Upper lobe of right lung (tissue), 1 donor: ENCODE measurements at places on chromosomes 16 and 17. TPM values are rescaled to one million over a fixed set of nuclear protein-coding genes. Genes with fewer than 3 reads are reported as not detected.

DNA sequence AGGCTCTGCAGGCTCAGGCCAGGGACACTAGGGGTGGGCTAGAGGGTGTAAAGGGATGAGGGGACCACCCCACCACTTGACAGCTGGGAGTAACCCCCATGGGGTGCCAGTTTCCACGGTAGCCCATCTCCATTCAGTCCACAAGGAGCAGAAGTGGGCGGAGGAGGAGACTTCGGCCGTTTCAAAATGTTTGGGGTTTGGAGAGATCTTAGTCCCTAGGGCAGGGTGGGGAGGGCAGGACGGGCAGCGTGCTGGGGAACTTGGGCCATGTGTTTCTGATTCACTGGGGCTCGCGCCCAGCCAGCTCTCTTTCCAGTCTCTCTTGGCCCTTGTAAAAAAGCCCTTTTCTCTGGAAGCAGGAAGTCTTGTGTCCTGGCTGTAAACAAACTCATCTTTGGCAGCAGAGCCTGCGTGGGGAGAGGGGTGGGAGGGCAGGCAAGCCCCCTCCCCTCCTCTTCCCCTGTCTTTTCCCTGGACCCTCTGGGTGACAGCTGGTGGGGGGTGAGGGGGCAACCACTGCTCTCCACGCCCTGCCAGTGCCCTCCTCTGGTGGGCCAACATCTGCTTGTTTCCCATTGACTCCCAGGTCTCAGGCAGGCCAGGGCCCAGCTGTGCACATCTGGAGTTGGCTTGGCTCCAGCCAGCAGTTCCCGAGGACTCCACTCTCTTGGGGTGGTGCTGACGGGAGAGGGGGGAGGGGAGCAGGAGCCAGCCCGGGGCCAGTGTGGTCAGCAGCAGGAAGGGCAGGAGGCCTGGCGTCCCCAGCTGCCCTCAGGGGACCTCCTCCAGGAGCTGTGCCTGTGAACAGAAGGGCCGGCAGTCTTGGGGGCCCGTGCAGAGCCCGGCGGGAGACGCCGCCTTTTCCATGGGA, 8.1 kb downstream of the CYGB start:
- DNase-seq: peak; percentile 87

DNA sequence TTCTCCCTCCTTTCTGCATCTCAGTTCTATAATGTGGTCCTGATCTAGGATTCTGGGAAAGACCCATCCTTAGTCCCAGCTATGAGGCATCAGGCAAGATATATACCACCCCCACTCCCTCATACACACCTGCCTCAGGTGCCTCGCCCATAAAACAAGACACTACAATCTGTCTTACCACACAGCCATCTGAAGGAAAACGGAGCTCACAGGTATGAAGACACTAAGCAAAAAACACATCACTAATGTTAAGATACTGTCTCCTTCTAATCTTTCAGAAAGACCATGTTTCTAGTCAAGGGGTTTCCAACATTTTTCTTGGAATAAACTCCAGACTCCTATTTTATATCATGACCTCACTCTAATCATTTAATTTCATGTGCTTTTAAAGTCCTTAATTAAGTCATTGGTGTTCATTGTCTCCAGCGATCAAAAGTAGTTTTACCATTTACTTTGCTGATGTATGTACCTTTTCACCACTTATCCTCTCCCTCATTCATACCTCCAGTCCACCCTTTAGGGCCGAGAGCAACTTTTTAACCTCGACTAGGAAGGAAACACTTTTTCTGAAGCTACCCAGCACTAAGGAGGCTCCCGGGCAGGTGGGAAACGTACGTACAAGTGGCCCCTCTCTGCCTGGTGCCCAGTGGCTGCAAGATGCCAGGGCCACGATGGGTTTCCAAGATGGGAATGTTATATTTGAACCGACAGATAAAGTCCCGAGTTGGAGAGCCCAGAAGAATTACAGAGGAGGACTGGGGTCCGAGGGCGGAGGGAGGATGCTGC, 979 bp downstream of the MAP3K14 start:
- no peak for DNase-seq

DNA sequence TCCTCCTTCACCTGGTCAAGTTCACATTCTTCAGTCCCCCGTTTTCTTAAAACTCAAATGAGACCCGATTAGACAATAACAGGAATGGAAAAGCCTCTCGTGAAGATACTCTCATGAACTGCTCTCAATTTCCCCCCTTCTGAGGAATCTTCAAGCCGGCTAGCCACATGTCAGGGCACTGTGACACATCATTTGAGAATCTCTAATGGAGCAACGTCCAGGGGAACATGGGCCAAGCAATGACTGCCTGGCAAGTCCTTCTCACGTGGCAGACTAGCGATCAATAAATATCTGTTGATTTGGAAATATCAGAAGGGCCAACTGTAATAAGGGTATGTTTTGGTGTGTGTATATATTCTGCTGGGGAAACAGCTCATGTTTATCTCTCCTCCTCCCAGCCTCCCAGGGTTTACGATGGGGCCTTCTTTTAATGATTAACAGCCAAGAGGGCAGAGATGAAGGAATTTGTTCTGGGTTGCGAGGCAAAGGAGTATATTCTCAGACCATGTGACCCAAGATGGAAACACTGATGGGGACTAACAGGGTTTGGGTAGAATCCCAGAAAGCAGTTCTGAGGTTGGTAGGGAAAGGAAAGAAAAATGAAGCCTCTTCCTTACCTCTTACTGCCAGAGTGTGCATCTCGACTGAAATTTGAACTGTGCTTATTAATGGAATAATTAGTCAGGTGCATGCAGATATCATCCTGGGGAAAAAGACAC, 21.4 kb downstream of the TTLL6 start:
- no peak for DNase-seq

DNA sequence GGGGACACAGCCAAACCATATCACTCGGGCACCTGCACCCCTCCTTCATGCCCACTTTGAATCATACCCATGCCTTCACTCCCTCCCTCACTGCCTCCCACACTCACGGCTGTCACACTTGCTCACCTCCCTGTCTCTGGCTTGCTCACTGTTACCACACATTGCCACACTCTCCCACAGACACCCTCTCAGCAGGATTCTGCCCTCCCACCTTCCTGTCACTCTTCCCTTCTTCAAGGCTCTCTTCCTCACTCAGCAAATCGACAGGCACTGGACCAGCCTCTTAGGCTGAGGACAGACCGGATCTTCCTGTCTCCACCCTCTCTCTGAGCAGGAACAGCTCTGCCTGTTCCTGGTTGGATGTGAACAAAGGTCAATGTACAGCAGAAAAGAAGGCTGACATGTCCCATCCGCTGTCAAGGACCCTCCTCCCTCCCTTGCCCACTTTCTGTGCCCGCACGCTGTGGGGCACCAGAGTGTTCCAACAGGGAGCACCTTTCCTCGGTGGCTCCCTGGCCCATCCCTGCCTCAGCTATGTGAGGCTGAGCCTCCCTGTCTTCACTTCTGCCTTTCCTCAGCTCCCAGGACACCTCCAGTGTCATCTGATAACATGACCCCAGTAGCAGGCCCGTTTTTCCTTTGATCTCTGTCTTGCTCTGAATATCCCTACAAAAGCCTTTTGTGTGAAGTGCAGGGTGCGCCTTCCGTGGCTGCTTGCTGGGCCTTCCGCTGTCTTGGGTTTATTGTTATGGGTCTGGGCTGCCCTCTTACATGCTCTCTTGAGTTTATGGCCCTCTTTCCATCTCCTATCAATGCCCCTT, 47.0 kb downstream of the CCDC182 start:
- no peak for DNase-seq

- no peak for DNase-seq
Measured at GRCh38 chr17:80892019-80892855, 99.4 kb upstream of the CHMP6 start.

- DNase-seq: no peak
Measured at GRCh38 chr17:10247810-10248209, 49.4 kb upstream of the GAS7 start.

- DNase-seq: no peak
Measured at GRCh38 chr17:31072186-31072585, 22.6 kb upstream of the NF1 start.

DNA sequence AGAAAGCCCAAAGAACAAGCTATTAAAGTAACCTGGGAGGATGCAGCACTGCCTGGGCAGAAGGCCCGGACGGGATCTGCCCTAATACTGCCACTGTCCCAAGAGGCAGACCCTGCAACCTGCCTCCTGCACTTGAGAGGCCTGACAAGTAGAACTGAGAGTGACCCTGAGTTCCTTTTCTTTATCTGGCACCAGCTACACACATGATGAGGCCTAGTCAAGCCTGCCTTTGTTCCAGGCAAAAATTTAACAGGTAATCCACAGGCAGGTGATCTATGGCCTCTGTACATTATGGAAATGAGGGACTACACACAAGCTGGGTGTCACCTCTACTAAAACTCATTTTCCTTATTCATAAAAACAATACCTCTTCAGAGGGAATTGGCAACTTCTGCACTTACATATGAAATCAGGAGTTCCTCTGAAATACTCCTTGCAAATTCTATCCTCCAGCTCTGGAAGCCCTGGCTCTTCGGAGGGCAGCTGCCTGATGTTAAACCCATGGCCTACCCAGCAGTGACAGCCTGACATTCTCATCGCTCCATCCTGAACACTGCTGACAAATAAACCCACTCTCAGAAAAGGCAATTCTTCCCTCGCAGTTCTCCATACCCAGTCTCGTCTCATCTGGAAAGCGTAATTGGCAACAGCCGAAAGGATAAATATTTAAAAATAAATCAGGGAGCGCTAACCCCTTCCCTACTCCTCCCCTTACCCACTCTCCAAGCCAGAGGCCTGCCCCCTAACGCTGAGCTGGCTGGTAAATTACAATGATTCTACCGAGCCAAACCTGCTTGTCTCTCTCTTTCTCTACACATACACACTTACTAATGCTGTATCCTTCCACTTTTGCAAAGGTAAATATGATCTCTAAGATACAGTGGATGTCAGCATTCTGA, 2.5 kb upstream of the ZFHX3 start:
- DNase-seq: no peak

GRCh38 chr17:33178681-33179080, 114.4 kb downstream of the ASIC2 start:
- no peak for DNase-seq

DNA sequence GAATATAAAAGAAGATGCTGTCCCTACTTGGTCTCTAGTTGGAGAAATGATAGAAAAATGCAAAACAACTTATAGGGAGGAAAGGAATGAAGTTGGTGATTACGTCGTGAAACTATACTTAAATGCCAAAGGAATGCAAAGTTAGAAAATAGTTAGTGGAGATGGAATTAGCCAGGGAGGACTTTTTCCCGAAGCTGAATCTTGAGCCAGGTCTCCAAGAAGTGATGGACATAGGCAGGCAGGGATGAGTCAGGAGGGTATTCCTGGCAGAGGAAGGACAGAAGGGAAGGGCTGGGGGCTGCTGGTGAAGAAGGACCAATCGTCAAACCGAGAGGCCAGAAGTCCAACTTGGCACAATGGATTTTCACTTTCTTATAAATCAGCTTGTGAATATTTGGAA, 1.8 kb downstream of the SNTB2 start:
- DNase-seq: no peak

DNA sequence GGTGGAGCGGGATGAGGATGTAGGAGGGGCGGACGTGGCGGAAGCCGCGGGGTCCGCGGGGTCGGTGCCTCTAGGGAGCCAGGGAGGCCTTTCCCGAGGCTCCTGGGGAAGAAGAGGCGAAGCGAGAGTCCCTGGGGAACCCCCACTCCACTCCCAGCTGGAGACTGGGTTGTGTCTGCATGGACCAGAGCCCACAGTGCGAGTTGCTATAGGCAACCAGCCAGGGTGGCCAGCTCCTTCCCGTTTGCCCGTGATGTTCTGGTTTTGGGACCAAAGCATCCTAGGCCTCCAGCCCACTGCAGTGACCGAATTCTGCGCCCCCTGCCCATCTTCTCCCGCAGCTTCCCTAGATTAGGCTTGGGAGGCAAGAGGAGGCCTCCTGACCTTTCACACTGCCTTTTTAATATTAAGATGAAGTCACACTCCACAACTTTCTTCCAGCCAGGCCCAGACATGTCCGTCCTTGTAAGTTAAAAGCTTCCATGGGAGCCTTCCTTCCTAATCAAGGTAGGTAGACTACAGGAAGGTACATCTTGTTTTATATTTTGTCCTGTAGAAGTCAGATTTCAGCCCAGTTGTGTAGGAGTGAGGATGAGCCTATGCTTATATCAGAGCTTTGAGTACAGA, 469 bp downstream of the AMZ2 start:
- DNase-seq: no peak

GRCh38 chr17:40559954-40560591, 5.2 kb downstream of the CCR7 start:
- peak; percentile 93 for DNase-seq

GRCh38 chr17:32813021-32813420, 63.9 kb downstream of the MYO1D start:
- DNase-seq: no peak

DNA sequence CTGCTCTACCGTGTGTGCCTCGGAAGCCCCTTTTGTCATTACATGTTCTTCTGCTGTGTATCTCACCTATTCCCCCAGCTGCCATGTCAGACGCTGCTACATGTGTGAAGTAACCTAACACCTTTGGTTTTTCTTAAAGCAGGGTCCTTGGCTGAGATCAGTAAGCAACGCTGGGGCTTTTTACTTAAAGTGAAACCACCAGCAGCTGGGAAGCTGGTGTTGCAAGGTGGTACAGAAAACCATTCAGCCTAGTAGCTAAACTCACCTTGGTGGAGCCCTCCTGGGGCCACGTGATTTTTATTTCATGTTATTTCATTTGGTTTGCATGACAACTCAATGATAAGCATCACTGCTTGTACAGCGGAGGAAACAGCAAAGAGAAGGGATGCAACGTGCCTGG, 62.6 kb downstream of the PLCG2 start:
- no peak for DNase-seq

DNA sequence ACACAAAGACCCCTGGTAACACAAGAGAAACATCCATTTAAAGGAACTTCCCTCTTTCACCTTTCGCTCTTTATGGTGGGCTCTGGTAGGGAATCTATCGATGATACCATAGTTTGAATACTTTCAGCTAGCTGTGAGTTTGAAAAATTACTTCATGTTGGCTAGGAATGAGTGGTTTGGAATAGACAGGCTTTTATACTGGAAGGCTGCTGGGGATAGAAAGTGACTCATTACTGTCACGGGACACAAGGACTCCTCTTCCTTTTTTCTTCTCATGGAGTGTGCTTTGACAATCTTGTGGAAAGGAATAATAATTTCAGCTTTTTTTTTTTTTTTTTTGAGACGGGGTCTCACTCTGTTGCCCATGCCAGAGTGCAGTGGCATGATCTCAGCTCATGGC, 76.9 kb downstream of the CYB561 start:
- DNase-seq: no peak

DNA sequence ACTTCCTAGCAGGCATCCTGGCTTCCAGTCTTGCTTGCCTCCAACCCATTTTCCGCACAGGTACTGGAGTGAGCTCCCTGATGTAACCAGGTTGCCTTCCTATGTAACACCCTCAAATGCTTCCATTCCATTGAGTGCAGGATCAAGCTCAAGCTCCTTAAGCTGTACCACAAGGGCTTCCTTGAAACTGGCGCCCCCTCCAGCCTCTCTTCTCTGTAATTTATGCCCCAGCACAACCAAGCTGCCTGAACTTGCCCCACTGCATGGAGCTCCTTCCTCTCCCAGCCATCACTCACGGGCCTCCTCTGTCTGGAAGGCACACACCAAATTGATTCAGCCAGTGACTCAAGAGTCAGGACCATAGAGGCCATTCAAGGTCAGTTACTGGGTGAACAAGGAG, 234.8 kb upstream of the RPL38 start:
- DNase-seq: no peak

Gene IRX5
- 23.3 TPM for total RNA-seq

Gene SMIM36
- total RNA-seq: not detected

Gene KCNG4
- not detected for total RNA-seq

Gene MPV17L
- total RNA-seq: 1.6 TPM

Gene SOX15
- 0.67 TPM for total RNA-seq

Gene HOXB1
- not detected for total RNA-seq

Gene ARHGAP44
- total RNA-seq: 41.2 TPM
